ENCODE measurements at places on chromosomes 3 and 15.

DNA sequence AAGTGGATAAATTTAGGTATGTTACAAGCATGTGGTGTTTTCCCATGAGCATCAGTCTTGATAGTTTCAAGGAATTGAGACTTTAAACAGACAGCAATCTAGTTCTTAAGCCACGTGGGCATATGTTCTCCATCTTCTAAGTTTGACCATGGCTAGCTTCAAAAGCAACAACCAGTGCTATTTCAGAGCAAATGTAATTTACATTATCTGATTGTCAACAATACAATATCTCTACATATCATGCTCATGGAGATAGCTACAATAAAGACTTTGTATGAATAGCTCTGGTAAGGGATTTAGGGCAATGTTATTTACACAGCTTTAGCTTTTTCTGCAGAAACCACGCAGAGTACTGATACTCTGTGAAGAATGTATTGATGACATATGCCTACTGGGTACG is 38.8 kb upstream of the PDZRN3 start:
- no peak for DNase-seq

DNA sequence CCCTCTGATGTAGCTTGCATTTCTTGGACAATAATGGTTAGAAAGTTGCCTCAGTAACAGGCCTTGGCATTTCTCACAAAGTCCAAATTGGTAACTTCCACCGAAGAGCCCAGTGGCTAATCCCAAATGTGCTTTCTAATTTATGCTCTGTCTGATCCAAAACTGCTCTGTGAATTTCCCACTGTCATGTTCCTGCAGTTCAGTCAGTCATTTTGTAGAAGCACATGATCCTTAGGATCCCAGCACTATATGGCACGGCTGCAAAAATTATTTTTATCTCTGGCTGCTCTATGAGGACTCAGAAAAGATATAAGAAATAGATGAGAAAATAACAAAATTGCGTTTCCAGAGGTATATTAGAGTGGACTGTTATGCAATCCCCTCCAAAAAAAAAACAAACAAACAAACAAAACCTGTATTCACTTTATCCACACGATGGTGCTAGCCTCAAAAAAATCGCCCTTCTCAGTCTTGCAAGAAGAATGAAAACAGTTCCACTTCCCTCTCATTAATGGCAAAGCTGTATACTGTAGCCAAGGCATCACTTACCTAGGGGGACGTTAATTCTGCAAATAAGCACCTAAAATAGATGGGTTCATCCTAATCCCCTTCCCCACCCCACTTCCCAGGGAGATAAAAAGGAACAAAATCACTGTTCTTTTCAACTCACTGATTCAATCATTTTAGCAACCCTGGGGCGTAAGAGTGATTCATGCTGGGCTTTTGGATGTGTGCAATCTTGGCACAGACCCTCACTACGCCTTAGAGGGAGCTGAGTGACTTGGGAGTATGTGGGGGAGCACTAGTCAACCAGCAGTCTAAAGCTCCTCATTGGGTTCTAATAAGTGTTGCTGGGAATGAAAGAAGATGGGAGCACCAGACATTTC is 61.3 kb downstream of the TMCO5A start:
- peak; percentile 81 for DNase-seq

DNA sequence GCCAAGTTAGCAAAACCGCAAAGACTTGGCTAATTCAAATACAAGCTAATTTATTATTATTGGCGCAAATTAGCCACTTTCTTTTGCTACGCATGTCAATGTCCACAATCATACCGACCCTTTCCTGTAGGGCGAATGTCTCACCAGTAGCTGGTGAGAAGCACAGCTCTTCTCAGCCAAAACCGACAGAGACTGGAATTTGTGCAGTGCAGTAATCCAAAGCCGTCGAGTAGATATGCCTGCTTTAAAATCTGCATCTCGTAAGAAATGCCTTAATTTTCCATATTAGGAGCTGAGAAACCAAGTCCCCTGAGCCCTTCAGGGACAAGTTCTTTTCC is 614 bp upstream of the MINDY2 start:
- no peak for DNase-seq

- DNase-seq = peak; percentile 62
Measured at GRCh38 chr3:57756528-57757401, 656 bp downstream of the SLMAP start.

GRCh38 chr15:58761010-58761388 is 10.1 kb upstream of the MINDY2 start:
- no peak for DNase-seq

DNA sequence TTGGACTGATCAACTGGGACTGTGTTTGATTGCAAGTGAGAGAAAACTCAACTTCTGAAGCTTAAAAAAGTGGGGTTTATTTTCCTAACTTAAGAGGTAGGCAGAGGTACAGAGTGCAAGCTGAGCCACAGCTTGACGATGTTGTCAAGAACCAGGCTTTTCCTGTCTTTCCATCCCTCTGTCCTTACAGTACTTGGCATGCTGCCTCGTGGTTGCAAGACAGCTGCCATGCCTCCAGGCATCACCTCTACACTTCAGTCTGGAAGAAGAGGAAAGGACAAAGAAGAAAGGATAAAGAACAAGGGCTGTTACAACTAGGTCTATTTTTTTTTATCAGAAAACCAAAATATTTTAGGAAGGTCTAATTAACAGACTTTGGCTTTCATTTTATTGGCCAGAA is 51.8 kb upstream of the GALNT15 start:
- no peak for DNase-seq

DNA sequence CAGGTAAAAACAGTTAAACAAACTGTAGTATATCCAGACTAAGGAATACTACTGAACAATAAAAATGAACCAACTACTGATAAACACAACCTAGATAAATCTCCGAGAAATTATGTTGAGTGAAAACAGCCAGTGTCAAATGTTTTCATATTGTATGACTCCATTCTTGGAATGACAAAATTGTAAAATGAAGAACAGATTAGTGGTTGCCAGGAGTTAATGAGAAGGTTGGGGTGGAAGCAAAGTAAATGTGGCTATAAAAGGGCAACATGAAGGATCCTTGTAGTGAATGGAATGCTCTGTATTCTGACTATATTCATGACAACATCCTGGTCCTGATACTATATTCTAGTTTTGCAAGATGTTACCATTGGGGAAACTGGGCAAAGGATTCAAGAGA is 27.5 kb upstream of the ACKR4 start:
- DNase-seq = no peak

DNA sequence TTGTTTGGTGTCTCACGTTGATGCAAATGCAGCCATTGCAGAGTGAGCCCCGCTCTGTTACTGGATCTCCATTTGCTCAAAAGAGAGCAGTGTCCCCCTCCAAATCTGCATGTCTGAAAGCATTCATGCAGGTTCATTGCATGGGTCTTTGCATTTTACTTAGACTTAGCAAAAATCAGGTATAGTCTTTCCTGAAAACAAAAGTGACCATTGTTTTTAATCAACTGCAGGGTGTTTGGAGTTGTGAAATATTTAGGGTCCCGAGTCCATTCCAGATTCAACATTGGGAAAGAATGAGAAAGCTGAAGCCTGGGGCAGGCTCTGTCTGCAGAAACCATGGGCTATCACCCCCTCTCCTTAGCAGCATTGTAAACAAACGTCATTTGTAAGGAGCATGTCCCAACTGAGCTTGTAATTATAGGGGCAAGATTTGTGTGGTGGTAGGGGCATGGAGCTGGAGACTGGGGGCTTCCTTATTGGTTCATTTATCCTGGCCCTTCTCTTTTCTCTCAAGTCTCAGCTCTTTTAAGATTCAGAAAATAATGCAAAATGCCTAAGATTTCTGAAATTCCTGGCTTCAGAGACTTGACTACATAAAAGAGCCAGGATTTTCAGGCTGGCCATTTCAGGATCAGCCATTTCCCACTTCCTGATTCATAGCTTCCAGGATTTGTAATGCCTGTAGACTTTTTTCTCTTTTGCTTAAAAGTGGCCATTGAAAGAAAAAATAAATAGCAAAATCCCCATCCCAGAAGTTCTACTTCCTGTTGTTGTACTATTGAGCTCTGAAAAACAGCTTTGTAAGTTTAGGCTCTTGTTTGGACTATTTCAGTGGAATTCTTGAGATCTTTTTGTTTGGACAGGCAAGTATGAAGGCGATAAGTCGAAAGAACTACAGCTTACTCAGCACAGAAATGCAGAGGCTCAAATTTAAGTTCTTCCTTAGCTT is 23.0 kb downstream of the IGF1R start:
- DNase-seq = peak; percentile 95

DNA sequence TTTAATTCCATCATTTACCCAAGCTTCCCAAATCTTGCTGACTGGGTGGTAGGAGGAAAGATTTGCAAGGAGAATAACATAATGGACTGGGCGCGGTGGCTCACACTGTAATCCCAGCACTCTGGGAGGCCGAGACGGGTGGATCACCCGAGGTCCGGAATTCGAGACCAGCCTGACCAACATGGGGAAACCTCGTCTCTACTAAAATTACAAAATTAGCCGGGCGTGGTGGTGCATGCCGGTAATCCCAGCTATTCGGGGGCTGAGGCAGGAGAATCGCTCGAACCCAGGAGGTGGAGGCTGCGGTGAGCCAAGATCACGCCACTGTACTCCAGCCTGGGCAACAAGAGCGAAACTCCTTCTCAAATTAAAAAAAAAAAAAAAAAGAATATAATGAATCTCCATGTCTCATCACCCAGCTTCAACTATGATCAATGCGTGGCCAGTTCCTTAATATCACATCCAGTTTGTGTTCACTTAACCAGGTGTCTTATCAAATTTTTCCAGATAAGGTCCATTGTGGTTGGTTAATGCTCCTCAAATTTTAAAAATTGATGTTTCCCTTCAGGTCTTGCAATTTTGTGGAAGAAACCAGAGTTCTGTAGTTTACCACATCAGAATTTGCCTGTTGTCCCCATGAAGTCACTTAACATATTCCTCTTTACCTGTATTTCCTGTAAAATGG is 1.3 kb upstream of the ABCF3 start:
- DNase-seq = no peak

DNA sequence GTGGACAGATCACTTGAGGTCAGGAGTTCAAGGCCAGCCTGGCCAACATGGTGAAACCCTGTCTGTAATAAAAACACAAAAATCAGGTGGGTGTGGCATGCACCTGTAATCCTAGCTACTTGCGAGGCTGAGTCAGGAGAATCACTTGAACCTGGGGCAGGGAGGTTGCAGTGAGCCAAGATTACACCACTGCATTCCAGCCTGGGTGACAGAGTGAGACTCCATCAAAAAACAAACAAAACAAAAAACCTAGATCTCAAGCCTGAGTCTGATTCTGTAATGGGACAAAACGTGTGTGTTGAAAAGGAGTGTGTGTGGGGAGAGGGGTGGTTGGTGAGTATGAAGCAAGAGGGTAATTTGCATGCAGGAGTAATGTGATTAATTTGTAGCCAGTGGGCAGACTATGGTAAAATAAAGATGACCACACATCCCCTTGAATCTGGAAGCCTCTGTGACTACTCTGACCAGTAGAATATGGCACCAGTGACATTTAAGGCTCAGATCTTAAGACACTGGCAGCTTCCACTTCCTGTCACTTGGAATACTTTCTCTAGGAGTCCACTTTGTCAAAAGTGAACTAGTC is 18.4 kb upstream of the OPA1 start:
- no peak for DNase-seq

DNA sequence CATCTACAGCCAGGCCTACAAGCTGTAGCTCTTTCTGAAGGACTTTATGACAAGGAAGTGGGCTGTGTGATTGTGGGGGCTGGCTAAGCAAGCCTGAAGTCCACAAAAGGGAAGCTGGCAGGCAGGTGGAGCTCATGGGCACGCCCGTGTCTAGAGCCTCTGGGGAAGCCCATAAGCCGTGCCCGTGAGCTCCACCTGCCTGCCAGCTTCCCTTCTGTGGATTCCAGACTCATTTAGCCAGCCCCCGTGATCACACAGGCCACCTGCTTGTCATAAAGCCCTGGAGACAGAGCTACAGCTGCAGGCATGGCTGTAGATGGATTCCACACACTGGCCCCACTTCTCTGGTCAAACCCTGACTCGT is 15.2 kb downstream of the EFCC1 start:
- DNase-seq = no peak

GRCh38 chr3:188472336-188472735 is 318.4 kb downstream of the LPP start:
- no peak for DNase-seq

- DNase-seq = no peak
Measured at GRCh38 chr15:76871930-76872329, 33.2 kb downstream of the SCAPER start.

GRCh38 chr3:42486814-42487565 is 15.5 kb upstream of the VIPR1 start:
- no peak for DNase-seq

DNA sequence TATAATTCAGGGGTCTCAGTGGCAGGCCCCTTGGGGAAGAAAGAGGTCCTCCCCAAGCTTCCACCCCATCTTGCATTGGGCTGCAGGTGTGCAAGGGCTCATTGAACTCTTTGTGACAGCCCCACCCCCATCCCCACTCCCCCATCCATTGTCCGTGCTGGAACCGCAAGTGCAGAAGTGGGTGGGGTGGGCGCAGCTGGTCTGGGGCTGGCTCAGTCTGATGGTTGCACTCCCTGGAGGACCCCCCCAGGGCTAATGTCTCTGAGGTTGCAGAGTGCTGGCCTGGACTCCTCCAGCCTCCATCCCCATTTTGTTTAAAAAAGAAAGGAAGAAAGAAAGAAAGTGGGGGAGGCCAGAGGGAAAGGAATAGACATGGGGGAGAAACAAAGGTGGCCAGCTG is 42.3 kb upstream of the ARL8B start:
- no peak for DNase-seq

GRCh38 chr3:44825264-44825925 is 36.3 kb upstream of the TMEM42 start:
- no peak for DNase-seq

DNA sequence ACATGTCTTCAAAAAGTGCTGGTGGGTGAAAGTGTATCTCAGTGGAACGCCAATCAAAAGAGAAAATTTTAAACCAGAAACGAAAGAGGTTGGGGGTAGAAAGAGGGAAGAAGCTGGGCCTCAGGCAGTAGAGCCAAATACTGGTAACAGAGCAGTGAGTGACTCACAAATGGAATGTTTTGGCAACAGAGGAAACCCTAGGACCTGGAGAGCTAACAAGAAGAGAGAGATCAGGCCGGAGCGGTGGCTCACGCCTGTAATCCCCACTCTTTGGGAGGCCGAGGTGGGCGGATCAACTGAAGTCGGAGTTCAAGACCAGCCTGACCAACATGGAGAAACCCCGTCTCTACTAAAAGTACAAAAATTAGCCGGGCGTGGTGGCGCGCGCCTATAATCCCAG is 450.8 kb upstream of the NAALADL2 start:
- DNase-seq = no peak

- peak; percentile 38 for DNase-seq
Measured at GRCh38 chr3:9770276-9770812, 597 bp upstream of the CAMK1 start.

DNA sequence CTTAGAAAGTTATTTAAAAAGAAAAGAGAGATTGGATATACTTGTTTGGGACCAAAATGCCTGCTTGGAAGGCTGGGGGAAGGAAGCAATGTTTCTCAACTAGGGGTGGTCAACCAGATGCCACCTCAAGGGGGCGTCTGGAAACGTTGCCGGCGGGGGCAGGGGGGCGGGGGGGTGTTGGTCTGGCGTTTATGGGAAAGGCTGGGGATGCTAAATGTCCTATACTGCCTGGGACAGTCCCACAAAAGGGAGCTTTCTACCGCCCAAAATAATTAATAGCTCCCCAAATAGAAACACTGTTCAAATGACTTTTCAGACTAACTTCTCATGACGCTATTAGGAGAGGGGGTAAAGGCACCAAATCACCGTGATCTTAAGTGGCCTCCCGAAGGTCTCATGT is 2.2 kb downstream of the POLG start:
- DNase-seq = peak; percentile 62
